ENCODE measurements at places on chromosomes 7 and 10.

- no peak for DNase-seq
These were observed 93.6 kb downstream of the UBE2H start for GRCh38 chr7:129859183-129859582.

DNA sequence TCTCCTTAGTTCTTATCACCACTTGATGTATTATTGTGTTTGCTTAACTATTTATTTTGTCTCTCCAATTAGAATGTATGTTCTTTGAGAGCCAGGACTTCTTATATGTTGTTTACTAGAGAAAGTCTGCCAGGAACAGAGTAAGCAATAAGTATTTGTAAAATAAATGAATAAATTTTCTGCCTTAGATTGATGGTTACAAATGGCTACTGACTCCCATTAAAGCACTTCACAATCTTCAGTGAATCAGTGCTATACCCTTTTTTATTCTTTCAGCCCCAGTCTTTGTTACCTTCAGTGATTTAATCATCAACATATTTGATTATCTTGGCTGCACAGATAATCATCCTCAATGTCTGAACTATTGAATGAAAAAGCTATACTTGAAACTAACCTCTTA is 197.1 kb upstream of the TMEM196 start:
- no peak for DNase-seq

DNA sequence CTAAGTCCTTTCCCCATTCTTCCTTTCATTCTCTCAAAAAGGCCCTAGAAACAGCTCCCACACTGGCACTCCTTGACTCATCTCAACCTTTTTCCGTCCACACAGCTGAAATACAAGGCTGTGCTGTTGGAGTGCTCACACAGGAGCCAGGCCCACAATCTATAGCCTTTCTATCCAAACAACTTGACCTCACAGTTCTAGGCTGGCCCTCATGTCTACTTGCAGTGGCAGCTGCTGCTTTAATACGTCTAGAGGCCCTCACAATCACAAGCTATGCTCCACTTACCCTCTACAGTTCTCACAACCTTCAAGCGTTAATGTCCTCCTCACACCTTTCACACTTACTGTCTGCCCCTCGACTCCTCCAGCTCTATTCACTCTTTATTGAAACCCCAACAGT is 12.0 kb upstream of the LRRC61 start:
- no peak for DNase-seq

GRCh38 chr7:115417662-115418061 is 495.8 kb downstream of the MDFIC start:
- DNase-seq, result no peak

DNA sequence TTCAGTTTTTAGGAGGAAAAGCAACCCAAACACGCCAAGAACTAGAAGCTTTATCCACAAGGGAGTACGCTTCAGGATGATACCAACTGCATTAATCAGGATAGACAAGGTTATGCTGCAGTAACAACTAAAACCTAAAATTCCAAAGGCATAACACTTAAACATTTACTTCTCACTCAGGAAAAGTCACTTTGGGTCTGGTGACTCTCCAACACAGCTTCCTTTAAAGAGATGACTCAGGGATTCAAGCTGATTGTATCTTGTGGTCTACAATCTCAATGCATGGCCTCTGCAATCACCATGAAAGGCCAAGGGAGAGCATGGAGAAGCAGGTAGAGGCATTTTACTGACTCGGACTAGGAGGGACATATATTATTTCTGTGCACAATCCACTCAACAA is 315.8 kb downstream of the KCNMA1 start:
- no peak for DNase-seq

DNA sequence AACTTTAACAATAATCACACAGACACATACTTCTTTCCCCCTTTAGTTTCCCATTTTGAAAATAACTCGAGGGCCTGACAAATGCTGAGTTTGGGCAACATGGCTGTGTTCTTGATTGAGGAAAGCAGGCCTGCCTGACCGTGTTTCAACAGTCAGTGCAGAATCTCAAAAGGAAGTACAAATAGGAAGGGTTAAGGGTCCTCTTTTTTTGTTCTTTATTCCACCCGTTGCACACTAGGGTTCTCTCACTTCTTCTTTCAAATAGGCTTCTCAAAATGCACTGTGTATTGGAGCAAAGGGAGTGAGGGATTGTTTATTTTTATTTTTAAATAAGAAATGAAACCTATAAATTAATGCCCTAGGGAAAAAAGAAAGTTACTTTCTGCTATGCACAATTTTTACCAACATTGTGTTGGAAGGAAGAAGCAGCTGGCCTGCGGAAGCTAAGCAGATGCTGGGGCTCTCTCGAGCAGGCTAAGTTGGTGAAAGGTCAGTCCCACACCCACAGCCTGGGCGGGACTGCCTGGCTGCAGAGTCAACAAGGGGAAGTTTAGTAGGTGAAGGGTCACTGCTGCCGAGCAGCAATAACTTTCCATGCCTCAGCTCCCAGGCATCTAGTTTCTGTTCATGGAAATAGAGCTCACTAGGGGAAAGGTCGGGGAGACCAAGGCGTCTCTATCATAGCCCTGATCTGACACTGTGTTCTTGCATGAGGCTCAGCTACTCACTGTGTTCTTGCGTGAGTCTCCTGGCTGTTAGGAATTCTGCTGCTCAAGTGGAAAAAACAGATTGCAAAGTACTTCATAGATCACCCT is 12.2 kb upstream of the PDK4 start:
- DNase-seq, result peak; percentile 88

GRCh38 chr10:74332398-74332797 is 181.4 kb downstream of the ADK start:
- DNase-seq, result no peak

All from HepG2 (cell line).